ENCODE measurements at places on chromosomes 4 and X. TPM values are rescaled to one million over a fixed set of nuclear protein-coding genes. Genes with fewer than 3 reads are reported as not detected.
A peak's percentile ranks its signal among the peaks of the same experiment; 100 is the strongest.

DNA sequence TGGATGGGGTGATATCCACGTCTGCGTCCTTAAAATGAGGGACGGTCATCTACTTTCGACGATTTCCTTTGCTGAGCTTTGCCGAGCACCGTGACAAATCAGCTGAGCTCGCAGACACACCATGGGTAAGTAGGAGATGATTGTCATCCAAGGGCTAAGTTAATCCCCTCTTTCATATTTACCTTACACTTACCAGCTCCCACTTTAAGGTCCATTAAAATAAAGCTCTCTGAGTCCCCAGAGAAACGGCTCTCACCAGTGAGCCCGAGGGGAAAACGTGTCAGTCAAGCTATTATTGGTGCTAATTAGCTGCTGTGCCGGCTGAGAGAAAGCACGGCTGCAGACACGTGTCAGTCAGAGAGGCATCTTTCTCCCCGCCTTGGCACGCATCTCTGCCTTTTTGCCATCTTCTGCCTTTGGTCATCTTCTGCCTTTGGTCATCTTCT lies 72.2 kb downstream of the CRLF2 start:
- no peak overlapping the region for H3K4me3 ChIP-seq
- peaks cover 25% of the 10 kb centered on the region for H3K27me3 ChIP-seq
- H3K27ac ChIP-seq: no peak overlapping the region
- H3K36me3 ChIP-seq: no peaks in the 10 kb centered on the region
- no peak for DNase-seq
- no peaks in the 10 kb centered on the region for H3K4me1 ChIP-seq

DNA sequence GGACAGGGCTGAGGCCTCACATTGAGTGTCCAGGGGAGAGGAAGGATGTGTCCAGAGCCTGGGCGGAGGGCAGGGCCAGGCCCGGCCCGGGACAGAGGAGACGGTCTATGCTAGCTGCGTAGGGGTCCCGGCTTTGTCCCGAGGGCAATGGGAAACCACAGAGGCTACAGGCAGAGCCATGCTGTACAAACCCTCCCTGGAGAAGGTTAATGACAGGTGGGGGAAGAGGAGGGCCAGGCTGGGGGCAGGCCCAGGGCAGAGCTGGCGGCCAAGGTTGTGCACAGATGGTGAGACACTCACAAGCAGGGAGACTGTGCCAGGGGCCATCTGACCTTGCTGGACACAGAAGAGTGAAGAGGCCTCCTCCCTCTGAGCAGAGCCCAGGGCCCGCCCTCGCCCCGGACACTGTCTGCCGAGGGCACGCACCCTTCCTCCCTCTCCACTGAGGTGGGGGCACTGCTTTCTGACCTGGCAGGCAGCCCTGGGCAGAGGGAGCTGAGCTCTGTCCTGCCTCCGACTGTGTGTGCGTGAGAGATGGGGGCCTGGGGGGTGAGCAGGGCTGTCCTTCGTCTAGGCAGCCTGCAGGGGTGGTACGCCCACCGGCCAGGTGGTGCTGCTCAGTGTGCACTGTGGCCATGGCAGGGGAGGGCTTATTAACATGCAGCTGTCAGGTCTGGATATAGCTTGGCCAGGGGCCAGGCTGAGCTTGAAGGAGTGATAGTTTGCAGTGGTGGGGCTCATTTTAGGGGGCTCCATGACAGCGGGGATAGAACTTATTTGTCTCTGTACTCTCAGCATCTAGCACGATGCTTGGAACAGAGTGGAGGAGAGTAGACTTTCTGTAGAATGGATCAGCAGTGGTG lies 75.7 kb upstream of the LRPAP1 start:
- H3K27ac ChIP-seq: no peak overlapping the region
- H3K27me3 ChIP-seq: peaks cover 5% of the 10 kb centered on the region
- H3K4me1 ChIP-seq: no peaks in the 10 kb centered on the region
- no peak for DNase-seq

GRCh38 chrX:151729056-151729725 lies 5.4 kb upstream of the CNGA2 start:
- DNase-seq: no peak
- no peak overlapping the region for H3K27ac ChIP-seq
- no peaks in the 10 kb centered on the region for H3K4me1 ChIP-seq

- H3K4me3 ChIP-seq: no peak overlapping the region
- H3K4me1 ChIP-seq: no peaks in the 10 kb centered on the region
- H3K36me3 ChIP-seq: no peaks in the 10 kb centered on the region
- no peak overlapping the region for H3K27ac ChIP-seq
- no peak for DNase-seq
Observed at GRCh38 chrX:102077426-102077825, 48.1 kb upstream of the TCEAL2 start.

GRCh38 chrX:136259543-136259942 lies 8.3 kb upstream of the MAP7D3 start:
- H3K27ac ChIP-seq: no peak overlapping the region
- H3K36me3 ChIP-seq: no peaks in the 10 kb centered on the region
- H3K4me1 ChIP-seq: no peaks in the 10 kb centered on the region
- H3K27me3 ChIP-seq: peaks cover 4% of the 10 kb centered on the region
- no peak overlapping the region for H3K4me3 ChIP-seq

GRCh38 chr4:107275225-107275624 lies 239.1 kb upstream of the DKK2 start:
- H3K36me3 ChIP-seq: no peaks in the 10 kb centered on the region
- no peak overlapping the region for H3K4me3 ChIP-seq

DNA sequence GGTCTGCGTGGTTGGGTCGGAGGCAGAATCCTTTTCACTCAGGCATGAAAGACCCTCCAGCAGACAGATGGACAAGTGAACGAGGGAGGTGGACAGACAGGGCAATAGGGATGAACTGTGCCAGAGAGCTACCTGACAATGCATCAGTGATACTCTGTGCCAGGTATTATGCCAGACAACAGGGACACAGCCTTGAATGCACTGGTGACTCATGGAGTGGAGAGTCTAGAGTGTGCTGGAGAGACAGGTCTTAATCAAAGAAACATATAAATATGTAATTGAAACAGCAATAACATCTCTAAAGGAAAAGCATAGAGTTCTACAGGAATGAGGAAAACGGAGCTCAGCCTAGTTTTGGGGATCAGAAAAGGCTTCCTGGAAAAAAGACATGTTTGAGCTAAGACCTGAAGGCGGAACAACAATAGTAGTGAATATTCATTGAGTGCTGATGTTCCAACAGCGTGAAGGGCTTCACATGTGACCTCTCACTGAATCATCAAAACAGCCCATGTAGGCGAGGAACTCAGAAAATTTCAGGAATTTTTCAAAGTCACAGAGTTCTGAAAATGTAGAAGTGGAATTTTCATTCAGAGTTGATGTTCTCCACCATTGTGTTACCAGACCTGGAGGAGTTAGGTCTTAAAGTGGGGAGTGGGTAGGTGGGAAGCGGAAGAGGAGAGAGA lies 20.0 kb upstream of the FGFBP2 start:
- no peak for DNase-seq
- no peak overlapping the region for H3K4me3 ChIP-seq
- peaks cover 46% of the 10 kb centered on the region for H3K36me3 ChIP-seq
- H3K4me1 ChIP-seq: no peaks in the 10 kb centered on the region

- no peak overlapping the region for H3K4me3 ChIP-seq
- H3K27ac ChIP-seq: no peak overlapping the region
- H3K27me3 ChIP-seq: no peaks in the 10 kb centered on the region
- no peaks in the 10 kb centered on the region for H3K4me1 ChIP-seq
Observed at GRCh38 chr4:88706574-88706973, 8.9 kb upstream of the NAP1L5 start.

DNA sequence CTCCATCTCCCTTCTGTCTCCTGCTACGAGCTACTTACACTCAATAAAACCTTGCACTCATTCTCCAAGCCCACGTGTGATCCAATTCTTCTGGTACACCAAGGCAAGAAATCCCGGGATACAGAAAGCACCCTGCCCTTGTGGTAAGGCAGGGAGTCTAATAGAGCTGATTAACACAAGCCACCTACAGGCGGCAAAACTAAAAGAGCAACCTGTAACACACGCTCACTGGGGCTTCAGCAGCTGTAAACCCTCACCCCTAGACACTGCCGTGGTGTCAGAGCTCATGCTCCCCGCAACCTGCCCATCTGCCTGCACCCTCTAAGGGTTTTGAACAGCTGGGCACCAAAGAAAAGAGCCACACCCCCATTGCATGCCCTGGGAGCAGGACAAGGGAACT lies 755.4 kb upstream of the HTR2C start:
- DNase-seq: no peak
- H3K4me3 ChIP-seq: no peak overlapping the region
- no peak overlapping the region for H3K27ac ChIP-seq
- no peaks in the 10 kb centered on the region for H3K27me3 ChIP-seq
- H3K36me3 ChIP-seq: no peaks in the 10 kb centered on the region
- no peaks in the 10 kb centered on the region for H3K4me1 ChIP-seq

GRCh38 chrX:107025545-107025944 lies 25.5 kb upstream of the MORC4 start:
- H3K27me3 ChIP-seq: no peaks in the 10 kb centered on the region
- no peak for DNase-seq
- H3K36me3 ChIP-seq: no peaks in the 10 kb centered on the region
- H3K27ac ChIP-seq: no peak overlapping the region

DNA sequence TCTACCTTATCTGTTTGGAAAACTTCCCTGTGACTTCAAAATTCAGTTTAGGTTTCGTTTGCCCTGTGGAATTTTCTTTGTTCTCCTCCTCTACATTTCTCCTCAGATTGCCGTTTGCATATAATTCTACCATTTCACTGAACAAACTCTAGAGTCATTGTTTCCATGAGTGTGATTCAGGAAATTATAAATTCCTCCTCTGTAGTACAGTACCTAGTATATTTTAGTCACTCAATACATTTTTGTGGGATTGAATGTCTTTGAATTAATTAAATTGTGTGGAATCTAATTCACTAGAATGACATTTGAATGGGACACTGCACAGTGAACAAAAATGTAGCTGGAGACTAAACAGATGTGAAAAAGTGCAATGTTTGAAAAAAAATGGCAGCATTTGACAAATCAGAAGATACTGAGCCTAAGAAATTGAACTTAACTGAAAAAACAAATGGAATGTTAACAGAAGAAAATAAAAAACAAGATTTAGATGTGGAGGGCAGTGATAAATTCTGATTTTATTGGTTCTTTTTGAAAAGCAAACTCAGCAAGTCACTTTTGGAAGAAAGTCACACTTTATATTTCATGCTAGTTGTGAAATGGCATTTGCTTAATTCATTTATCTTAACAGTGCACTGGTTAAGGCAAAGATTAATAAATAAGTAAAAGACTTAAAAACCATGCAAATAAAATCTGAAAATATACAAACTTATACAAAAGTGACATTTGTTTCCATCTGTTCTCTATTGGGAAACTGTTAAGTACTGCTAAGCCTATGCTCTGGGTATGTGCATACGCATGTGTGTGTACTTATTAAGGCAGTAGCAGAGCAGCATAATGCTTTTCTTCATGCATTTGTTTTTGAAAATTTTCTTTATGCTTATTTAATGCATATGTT lies 512.3 kb downstream of the FAT4 start:
- no peak overlapping the region for H3K27ac ChIP-seq
- peaks cover 2% of the 10 kb centered on the region for H3K4me1 ChIP-seq

GRCh38 chr4:88605736-88606135 lies 13.5 kb downstream of the HERC3 start:
- no peak overlapping the region for H3K27ac ChIP-seq
- no peaks in the 10 kb centered on the region for H3K4me1 ChIP-seq
- H3K36me3 ChIP-seq: peaks cover 21% of the 10 kb centered on the region
- H3K4me3 ChIP-seq: no peak overlapping the region

DNA sequence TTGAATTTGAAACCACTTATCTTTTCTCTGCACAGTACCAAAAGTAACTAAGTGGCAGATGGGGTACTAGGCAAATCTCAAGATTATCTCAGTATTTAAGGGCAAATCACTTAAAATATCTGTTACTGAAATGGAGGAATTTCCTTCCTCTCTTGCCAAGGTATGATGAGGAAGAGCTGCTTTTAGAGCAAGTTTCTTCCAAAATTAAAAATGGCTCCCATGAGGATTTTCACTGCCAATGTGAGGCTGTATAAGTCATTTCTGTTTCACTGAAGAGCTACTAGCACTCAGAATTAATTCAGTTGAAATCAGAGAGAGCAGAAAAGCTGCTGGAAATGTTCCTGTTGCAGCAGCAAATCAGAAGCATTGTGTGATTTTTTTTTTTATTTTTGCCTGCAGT lies 43.4 kb downstream of the GABRB1 start:
- H3K36me3 ChIP-seq: no peaks in the 10 kb centered on the region
- no peak overlapping the region for H3K27ac ChIP-seq
- H3K4me1 ChIP-seq: peaks cover 3% of the 10 kb centered on the region
- no peak overlapping the region for H3K4me3 ChIP-seq

- H3K36me3 ChIP-seq: peaks cover 4% of the 10 kb centered on the region
- no peak overlapping the region for H3K4me3 ChIP-seq
- H3K27ac ChIP-seq: peak overlapping the region; percentile 41
Observed at GRCh38 chr4:172892300-172892699, 276.3 kb upstream of the GALNT7 start.

GRCh38 chrX:69616457-69617203 lies 717 bp downstream of the EDA start:
- H3K27ac ChIP-seq: peak overlapping the region; percentile 37
- peak overlapping the region; percentile 79 for H3K4me3 ChIP-seq
- peaks cover 4% of the 10 kb centered on the region for H3K4me1 ChIP-seq
- H3K36me3 ChIP-seq: no peaks in the 10 kb centered on the region

- peaks cover 2% of the 10 kb centered on the region for H3K4me1 ChIP-seq
- no peak for DNase-seq
- H3K27ac ChIP-seq: no peak overlapping the region
Observed at GRCh38 chr4:141375855-141376254, 155.2 kb downstream of the ZNF330 start.

DNA sequence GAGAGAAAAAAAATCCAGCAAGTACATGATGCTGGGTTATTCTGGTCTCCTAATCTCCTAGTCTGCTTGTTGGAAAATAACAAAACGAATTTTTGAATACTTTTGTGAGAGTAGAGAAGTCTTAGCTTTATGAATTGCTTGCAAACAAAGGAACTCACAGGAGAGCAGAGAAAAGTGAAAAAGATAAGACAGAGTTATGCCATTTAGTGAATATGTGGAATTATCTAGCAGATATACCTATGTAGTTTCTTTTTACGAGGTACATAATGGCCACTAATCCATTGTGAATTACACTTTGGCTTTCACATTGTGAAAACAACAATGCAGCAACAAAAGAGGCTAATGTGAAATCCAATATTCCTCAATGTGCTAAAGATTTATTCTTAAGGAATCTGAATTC lies 226.7 kb downstream of the NDST4 start:
- H3K4me1 ChIP-seq: peaks cover 4% of the 10 kb centered on the region
- H3K27ac ChIP-seq: no peak overlapping the region
- no peaks in the 10 kb centered on the region for H3K27me3 ChIP-seq
- DNase-seq: no peak
- H3K36me3 ChIP-seq: no peaks in the 10 kb centered on the region

MAPK10 gene
- 21.4 TPM for total RNA-seq

GPR82 gene
- not detected for total RNA-seq
